Motor neuron (in vitro differentiated cells): ENCODE measurements at places on chromosomes 16 and 17. TPM values are rescaled to one million over a fixed set of nuclear protein-coding genes. Genes with fewer than 3 reads are reported as not detected.

DNA sequence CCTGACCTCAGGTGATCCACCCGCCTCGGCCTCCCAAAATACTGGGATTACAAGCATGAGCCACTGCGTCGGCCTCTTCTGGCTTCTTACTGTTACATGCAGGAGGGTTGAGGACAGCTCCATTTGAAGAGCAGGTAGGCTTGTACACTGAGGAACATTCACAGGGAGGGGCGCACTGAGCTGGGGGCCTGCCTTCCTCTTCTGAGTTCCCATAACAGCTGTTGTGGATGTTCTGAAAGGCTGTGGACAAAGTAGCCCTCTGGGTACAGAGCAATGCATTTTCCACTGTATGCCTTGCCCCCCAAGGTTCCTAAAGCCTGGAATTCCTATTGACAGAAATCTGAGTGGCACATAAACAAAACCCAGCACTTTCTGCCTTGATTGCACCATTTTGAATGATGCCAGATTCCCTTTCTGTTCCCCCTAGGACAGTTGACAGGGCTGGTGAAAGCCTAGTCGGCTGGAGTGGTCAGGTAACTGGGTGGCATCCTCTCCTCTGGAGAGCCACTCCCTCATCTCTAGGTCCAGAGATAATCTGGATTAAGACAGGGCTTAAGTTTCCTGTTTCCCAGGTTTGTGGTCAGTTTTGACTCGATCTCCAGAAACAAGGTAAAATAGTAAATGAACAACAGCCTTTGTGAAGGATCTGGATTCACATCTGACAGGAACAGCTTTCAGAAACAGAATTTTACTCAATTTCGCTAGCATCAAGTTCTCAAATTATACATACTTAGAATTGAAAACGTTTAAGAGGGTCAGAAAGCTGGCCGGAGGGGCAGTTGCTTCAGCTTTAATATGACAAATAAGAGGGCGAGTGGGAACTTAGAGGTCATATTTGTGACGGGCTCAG is 1.3 kb upstream of the CDK5R1 start:
- no peak for ATAC-seq

DNA sequence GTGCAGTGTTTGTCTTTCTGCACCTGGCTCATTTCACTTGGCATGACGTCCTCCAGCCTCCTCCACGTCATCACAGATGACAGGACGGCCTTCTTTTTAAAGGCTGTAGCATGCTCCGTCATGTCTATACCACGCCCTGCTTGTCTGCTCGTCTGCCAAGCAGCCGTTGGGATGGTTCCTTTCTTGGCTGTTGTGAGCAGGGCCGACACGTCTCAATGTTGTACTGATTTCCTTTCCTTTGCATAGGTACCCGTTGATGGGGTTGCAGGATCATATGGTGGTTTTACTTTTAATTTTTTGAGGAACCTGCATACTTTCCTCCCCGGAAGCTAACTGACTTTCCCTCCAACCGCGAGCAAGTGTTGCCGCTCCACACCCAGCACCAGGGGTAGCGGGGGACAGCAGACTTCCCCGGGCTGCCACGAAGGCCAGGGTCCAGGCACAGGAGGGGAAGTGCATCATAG is 212.2 kb upstream of the ZNF469 start:
- no peak for ATAC-seq

DNA sequence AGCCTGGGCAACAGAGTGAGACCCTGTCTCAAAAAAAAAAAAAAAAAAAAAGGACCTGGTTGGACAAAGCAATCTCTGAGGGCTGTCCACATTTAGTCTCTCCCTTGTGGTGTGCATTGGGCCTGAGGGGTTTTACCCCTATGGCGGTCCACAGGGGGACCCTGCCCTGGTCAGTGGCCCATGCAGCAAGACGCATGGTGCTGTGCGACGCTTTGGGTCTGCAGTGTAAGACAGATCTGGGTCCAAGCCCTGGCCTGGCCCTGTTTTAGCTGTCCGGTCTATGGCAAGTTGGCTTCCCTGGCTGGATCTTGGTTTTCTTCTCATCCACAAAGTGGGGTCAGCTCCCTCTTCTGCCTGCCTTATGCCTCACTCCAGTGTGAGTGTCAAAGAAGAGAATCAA is 123.2 kb upstream of the NLRP1 start:
- no peak for ATAC-seq

DNA sequence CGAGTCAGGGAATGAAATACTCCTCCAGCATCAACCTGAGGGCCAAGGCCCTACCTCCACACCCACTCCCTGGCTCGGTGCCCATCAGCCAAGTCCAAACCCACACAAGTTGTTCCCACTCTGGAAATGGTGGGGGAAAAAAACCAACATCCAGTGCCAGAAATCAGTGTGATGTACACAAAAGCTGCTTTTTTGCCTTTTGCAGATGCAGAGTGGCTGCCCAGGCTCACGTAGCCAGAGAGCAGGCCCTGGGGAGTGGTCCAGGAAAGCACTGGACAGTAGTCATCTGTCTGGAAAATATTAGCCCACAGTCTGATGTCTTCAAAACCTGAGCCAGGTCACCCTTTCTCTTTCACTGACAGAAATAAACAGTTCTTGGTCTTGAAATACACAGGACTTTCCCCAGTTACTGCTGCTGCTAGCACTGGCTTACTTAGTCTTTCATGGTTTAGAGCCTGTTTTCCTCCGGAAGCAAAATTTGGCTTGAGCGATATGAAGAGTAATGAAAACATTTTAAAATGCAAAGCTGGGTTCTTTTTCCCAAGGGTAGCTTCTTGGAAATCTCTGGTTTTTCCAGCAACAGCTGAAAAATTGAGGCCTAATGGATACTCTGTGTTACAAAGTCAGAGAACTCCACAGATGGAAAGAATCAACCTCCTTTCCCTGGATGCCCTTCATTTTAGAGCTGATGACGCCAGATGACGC is 18.2 kb upstream of the NOS2 start:
- ATAC-seq = no peak

DNA sequence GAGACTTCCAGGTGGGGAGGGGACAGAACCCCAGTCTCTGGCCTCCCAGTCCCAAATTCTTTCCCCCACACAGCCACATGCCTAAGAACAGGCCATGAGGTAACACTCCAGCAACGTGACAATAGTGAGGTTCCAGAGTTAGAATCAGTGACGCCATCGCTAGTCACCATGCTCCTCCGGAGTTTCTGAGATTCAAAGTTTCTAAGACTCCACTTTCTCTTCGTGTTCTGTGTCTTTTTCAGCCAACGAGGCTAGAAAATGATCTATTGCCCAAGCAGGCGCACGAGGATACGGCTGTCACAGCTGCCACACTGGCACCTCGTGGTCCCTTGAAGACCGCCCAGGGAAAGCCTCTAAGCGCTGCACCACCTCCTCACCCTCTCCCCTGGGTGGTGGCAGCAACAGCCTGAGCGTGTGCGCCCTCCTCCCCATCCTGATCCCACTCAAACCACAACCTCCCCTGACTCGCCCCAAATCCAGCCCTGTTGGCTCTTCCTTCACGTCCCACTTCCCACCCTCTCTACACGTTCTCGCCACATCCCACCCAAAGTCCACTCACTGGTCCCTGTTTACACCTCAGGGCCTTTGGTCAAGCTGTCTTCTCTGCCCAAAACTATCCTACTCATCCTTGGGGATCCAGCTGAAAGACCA is 1.0 kb downstream of the MCRIP1 start:
- no peak for ATAC-seq

Gene PRSS33
- total RNA-seq = 0.22 and 0.58 TPM in 2 replicates

DNA sequence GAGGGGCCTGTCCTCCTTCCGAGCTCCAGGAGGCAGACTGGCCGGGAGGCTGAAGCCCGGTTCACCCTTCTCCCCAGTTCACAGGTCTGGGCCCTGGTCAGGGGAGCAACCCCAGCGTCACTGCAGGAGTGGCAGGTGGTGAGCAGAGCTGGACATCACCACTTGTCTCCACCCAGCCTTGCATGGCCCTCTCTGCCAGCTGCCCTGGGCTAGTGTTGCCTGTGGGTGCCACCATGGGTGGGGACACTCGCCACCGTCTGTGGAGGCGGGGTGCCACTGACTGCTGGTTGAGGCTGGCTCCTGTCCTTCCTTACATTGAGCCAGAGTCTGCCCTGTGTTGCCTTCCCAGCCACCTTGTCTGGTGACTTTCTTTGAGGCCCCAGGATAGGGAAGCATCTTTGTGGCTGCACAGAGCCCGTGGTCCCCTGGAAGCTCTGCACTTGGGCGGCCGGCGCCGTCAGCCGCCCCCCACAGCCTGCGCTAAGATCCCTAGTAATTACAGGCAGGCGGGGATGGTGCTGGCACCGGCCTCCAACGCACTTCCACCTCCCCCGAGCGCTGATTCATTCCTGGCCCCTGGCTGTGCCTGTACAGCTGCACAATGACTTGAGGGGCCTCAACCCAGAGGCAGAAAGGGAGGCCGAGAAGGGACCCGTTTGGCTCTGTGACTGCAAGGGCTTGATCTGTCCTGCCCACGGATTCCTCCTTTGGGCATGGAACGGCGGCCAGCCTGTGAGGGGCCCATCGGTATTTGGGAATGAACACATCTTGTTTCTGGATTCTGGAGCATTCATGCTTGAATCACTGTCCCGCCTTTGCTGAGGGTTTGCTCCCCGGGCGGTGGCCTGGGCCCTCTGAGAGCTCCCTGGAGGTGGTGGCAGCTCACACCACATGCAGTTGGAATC is 5.2 kb downstream of the BAIAP2 start:
- ATAC-seq = peak; percentile 37

Gene STH
- total RNA-seq = 1.4 TPM in 1 of 2 replicates, not detected in the other

GRCh38 chr16:20410121-20410723 is 888 bp downstream of the ACSM5 start:
- ATAC-seq = peak; percentile 98

DNA sequence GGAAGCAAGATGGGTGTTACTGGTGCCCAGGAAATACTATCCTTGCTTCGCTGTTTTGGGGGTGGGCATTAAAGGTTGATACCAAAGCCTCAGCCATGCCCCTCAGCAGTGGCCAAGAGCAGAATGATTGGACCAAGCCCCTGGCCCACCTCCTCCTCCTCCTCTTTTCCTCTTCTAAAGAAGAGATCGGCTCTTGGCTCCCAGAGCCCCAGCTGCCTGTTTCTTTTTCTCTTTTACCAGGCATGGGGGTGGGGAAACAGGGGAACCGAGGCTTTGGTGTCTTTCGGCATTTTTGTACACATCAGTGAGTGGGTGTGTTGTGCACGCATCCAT is 5.8 kb downstream of the THRA start:
- no peak for ATAC-seq
